NCI-H1694 (cell line): ENCODE measurements at places on chromosomes 16 and 17.

DNA sequence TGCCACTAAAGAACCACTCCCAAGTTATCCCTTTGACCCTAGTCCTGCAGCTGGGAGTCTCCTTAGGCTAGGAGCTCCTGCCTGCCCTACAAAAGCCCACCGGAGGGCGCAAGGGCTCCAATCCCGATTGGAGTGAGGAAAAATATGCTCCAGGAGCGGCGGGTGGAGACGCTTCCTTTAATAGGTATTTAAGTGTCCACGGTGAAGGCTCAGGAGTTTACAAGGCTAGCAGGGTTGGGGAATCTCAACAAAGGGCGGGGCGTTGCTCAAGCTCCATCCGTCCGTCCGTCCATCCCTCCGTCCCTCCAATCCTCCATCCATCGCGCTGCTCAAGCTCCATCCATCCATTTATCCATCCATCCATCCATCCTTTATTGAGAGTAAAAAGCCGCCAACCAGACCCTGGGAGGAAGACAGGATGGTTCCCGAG, 556 bp upstream of the SPNS1 start:
- DNase-seq = peak; percentile 56

GRCh38 chr17:10233161-10233560, 34.8 kb upstream of the GAS7 start:
- no peak for DNase-seq

GRCh38 chr17:73725794-73726515, 81.7 kb upstream of the SDK2 start:
- no peak for DNase-seq

- DNase-seq = no peak
Observed at GRCh38 chr17:50624321-50624934, 10.3 kb upstream of the ABCC3 start.

DNA sequence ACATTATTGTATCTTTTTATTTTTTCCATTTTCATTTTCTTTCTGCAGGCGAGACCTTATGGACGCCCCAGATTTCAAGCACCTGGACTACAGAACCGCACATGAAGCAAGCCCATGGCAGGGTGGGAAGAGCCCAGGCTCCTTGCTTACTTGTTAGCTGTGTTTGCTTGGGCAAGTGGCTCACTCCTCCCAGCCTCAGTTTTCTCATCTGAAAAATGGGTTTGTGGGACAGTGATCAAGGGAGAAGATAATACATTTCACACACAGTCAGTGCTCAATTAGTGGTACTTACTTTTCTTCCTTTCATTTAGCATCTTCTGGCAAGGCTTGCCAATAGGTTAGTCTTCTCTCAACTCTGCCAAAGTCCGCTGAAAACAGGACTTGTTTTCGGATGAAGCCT, 117.5 kb downstream of the IRX3 start:
- no peak for DNase-seq

GRCh38 chr17:44541884-44542581, 15.3 kb upstream of the FZD2 start:
- DNase-seq = no peak

DNA sequence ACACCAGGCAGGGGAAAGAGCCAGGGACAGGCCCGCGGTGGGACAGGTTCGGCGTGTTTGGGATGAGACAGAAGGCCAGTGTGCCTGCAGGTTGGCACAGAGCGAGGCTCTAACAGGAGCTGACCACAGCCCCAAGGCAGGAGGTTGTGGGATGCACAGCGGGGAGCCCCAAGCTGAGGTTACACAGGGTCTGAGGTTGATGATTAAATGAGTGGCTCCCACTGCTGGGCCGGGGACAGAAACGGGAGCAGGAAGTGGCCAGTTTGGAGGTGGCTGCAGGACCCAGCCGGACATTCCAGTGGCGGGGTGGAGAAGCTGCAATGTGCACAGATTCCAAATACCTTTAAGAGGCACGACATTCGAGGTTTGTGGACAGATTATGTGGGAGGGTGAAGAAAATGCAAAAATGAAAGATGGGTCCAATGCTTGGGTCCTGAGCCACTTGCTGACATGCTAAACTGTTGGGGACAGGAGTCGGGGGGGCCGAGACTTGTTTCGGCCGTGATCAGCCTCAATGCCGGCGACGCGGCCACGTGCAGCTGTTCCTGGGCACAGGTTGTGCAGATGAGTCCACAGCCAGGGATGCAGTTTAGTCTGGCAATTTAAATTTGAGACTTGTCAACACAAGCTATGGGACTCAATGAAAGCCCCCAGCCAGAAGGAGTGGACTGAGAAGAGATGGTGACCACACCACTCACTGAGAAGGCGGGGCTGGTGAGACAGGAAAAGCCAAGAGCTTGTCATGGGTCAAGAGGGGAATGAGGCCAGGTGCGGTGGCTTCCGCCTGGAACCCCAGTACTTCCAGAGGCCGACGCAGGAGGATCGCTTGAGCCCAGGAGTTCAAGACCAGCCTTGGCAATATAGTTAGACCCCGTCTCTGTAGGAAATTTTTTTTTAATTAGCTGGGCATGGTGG, 8.7 kb downstream of the ENPP7 start:
- no peak for DNase-seq

DNA sequence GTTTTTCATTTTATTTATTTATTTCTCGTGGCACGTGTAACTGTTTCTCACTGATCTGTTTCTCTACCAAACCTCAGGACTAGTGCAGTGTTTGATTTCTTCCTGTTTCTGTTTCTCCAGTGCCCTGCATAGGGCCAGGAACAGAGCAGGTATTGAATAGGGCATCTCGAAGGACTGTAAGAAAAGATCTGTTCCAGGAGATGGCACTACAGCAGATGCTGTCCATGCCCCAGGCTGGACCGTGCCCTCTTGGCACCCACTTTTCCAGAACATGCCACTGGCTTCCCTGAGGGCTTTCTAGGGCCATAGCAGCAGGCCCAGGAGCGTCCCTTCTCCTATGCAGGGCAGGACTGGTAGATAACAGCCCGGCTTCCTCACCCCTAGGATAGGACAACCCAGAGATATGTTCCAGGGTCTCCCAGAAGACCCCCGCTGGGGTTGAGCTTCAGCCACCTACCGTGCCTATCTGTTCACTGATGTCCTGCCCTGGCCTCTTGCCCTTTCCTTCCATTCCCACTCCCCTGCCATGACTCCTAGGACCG, 4.4 kb downstream of the SNX20 start:
- no peak for DNase-seq

GRCh38 chr16:50474138-50474537, 74.1 kb upstream of the NKD1 start:
- DNase-seq = no peak

DNA sequence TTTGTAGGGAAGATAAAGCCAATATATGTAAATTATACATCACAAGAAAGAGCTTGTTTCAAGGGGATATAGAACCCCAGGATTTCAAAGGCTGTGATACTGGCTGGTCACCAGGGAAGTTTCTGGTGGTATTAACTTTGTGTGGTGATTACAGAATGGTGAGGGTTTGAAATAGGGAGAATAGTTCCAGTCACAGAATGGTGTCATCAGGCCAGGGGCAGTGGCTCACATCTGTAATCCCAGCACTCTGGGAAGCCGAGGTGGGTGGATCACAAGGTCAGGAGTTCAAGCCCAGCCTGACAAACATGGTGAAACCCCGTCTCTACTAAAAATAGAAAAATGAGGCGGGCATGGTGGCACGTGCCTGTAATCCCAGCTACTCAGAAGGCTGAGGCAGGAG, 183.8 kb upstream of the XYLT1 start:
- no peak for DNase-seq

- DNase-seq = no peak
Observed at GRCh38 chr16:86509759-86510464, 415 bp upstream of the FOXF1 start.

GRCh38 chr16:89174055-89174827, 2.7 kb downstream of the CDH15 start:
- DNase-seq = no peak

GRCh38 chr16:20300312-20301097, 26.8 kb downstream of the GP2 start:
- DNase-seq = peak; percentile 2

- no peak for DNase-seq
Observed at GRCh38 chr17:61862105-61862574, 1.2 kb downstream of the BRIP1 start.

DNA sequence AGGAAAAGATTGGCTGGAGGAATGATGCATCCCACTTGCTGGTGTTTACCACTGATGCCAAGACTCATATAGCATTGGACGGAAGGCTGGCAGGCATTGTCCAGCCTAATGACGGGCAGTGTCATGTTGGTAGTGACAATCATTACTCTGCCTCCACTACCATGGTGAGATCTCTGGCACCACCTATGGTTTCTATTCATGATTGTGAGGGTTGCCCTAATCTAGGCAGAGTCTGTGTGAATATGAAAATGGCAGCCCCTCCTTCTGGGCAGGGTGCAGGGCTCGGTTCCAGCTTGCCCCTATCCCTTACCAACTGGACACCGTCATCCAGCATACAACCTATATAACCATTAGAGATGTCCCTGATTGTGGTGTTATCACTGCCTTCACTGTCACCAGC, 33.4 kb downstream of the ITGB3 start:
- no peak for DNase-seq

- DNase-seq = no peak
Observed at GRCh38 chr16:85994492-85995490, 95.8 kb downstream of the IRF8 start.

GRCh38 chr17:15236281-15237105, 28.6 kb downstream of the PMP22 start:
- no peak for DNase-seq

DNA sequence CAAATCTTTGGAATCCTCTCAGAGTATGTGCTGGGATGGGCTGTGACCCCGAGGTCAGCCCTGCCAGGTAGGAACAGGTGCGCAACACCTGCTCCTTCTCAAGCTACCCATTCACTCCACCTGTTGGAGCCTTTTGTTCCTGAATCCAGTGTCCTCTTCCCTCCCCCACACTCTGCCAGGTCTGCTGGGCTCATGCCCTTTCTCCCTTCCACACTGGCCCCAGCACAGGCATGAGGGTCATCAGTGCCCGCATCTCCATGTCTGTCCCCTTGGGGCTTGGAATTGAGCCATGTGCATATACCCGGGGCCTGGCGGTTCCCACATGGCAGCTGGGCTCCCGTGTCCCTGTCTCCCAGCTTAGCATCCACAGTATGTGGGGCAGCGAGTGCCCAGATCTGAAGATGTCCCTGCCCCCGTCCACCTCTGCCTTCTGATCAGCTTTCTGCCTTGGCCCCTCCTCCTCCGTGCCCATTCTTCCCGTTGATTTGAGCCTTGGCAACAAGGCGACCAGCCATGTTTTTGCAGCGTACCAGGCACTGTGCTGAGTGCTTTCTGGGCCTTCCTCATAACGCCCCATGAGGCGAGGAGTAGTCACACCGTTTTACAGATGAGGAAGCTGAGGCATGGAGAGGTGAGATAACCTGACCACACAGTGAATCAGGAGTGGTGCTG, 102.2 kb downstream of the RAP1GAP2 start:
- DNase-seq = no peak

DNA sequence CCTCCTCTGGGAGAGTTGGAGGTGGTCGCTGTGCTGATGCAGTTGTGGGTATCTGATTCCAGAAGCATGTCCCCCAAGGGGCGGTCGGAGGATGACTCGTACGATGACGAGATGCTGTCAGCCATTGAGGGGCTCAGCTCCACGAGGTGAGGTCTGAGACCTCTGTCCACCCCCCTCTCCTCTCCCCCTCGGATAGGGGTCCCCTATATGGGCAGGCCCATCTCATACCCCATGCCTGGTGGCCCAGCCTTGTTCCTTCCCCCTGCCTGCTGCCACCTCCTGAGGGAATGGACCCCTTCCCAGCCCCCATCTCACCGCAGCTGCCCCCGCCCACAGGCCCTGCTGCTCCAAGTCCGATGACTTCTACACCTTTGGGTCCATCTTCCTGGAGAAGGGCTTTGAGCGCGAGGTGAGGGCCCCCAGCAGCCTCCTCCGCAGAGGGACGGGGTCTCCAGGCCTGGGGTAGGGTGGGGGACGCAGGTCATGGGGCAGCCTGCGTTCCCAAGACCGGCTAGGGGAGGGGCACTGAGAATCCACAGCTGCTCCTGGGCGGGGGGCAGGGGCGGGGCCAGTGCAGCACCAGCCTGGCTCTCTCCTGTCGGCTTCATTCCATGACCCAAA, 39.2 kb downstream of the ADCY7 start:
- no peak for DNase-seq
